CD4-positive, alpha-beta T cell treated with Interferon gamma for 1 hour (primary cell): ENCODE measurements at places on chromosomes 12 and 14.

GRCh38 chr12:38721611-38722252, 183.7 kb downstream of the CPNE8 start:
- no peak for DNase-seq

DNA sequence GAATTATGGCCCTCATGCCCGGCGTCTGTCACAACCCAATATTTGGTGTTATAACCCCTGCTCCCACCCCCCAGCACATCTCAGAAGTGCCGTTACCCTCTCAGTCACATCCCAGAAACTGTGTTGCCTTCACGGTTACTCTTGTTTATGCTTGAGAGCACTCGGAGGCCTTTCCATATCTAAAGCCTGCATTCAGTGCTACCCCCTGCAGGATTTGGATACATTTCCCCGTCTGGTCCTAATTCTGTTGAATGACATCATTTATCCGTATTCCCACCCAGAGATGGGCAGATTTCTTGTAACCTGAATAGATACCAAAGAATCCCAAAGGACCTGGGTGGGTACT, 19.1 kb upstream of the FOS start:
- no peak for DNase-seq

- DNase-seq = no peak
Observed at GRCh38 chr12:104496336-104496735, 39.6 kb downstream of the CHST11 start.

- no peak for DNase-seq
Observed at GRCh38 chr12:120229487-120230325, 28.8 kb upstream of the RPLP0 start.
